ENCODE measurements at places on chromosomes 6 and 20.

- no peak for DNase-seq
Observed at GRCh38 chr6:2684103-2684749, 66.5 kb downstream of the MYLK4 start.

- DNase-seq, result no peak
Observed at GRCh38 chr6:82554666-82555065, 191.0 kb downstream of the TPBG start.

GRCh38 chr6:85420551-85420950 is 29.3 kb upstream of the NT5E start:
- DNase-seq, result no peak

DNA sequence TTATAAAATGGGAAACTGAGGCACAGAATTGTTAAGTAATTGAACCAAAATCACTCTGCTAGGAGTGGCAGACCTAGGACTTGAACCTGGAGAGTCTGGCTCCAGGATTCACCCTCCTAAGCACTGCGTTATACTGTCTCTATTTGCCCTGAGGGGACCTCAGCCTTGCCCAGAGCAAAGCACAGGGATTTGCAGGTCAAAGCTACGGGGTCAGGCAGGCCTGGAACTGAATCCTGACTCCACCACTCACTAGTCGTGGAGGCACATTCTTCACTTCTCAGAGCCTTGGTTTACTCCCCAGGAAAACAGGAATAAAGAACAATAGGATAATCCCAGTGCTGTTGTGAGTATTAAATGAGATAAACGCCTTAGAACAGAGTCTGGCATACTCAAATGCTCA is 19.4 kb downstream of the KCNK15 start:
- DNase-seq, result no peak

DNA sequence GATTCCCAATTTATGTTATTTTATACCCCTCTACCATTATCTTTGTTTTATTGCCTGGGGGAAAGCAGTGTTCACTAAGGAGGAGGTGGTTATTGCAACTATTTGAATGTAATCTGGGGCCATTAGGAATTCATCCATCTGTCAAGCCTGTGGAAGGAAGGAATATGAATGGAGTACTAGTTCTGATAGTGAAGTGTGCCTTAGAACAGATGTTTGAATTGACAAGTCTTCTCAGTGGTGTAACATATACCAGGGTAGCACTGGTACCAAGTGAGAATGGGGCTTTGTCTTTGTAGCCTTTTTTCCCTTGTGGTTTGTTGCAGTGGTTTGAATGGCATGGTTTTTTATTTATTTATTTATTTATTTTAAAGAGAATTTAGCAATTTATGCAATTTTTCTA is 27.9 kb upstream of the HDAC2 start:
- DNase-seq, result no peak

DNA sequence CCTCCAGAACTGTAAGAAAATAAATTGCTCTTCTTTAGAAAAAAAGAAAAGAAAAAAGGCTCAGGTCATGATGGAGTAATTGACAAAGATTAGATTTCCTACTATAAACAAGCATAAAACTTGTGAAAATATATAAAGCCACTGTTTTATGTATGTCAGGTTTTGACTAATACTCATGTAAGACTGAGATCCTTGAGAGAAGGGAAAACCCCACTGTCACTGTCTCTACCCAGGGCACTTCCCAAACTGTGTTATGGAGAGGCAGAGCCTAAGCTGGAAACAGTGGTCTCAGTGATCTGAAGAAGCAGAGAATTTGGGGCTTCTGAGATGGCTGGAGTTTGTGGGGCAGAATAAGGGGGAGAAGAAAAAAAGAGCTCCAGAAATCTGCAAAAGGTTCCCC is 7.6 kb downstream of the ACAT2 start:
- DNase-seq, result no peak

- no peak for DNase-seq
Observed at GRCh38 chr6:140475086-140475485, 1100.6 kb upstream of the CITED2 start.
